Activated CD4-positive, alpha-beta T cell treated with anti-CD3 and anti-CD28 coated beads, Interleukin-2, amount 10 ng/mL, durations not matched to agents 7 days and 5 days (primary cell): ENCODE measurements at places on chromosomes 11 and 22. TPM values are rescaled to one million over a fixed set of nuclear protein-coding genes. Genes with fewer than 3 reads are reported as not detected.
A peak's percentile ranks its signal among the peaks of the same experiment; 100 is the strongest.

- DNase-seq, result no peak
Measured at GRCh38 chr11:7559398-7560283, 45.8 kb downstream of the PPFIBP2 start.

SNX32 gene
- 2.1 TPM for total RNA-seq

NXPE4 gene
- total RNA-seq, result not detected

DNA sequence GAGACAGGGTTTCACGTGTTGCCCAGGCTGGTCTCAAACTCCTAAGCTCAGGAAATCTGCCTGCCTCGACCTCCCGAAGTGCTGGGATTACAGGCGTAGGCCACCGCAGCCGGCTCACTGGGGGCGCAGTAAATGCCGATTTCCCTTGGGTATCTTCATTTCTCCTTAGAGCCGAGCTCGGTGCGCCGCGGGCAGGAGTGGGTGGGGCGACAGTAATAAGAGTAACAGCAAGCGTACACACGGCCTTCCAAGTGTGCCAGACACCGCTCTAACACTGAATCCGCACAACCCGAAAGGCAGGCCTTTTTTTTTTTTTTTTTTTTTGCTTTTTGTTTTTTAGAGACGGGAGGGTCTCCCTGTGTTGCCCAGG lies 500 bp upstream of the ADSL start:
- peak; percentile 66 for DNase-seq

DNA sequence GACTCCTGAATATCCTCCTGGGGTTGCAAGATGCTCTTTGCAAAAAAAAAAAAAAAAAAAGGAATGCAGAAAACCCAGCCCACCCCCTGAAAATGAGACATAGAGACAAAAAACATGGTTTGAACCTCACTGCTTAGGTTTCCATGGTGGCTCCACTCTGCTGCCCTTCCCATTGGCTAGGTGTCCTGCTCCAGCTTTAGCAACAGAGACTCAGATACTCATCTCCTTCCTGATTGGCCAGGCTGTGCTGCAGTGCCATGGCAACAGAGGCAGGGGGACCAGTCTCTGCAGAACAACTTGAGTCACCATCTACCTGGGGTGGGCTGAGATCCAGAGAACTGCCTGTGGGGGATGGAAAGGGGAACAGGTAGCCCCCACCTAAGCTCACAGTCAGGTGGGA lies 17.4 kb upstream of the YWHAH start:
- DNase-seq, result no peak
